Stimulated activated CD4-positive, alpha-beta T cell treated with anti-CD3 and anti-CD28 coated beads, Interleukin-1b, Interleukin-23, amount 100 ng/mL, for 1 hour (primary cell): ENCODE measurements at places on chromosomes 7 and 10.

DNA sequence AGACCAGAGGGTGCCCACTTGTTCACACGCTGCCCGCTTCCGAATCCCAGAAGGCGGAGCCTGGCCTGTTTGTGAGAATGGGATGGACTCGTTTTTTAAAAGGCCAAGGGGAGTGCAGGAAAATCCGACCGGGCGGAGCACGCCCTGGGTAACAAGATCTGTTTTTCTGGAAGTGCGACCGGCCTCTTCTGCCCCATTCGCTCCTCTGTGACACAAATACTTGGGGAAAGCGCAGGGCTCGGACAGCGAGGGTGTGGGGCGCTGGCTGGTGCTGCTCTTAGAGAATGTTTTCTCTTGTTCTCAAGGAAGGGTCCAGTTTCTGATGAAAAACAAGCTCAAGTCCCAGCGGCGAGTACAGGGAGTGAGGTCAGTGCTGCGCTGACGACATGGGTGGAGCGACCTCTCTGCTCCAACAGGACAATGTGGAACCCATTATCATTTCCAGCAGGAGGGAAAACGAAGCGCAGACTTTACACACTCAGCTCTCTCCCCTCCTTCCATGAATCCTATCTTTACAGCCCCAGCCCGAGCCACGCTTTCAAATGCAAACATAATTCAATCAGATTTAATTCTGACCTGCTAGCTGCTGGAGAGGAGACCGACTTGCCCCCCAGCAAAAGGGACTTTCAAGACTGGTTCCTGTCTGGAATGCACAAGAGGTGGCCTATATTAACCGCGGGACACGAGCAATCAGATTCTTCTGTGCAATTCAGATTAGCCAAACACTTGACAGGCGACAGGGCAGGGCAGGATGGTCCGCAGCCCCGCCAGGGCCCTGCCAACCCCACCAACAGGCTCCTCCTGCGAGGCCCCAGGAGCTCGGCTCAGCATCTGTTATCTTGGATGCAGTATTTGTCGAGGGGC is 1.1 kb downstream of the RADIL start:
- DNase-seq = no peak

- no peak for DNase-seq
These were observed 514 bp downstream of the RNF216 start for GRCh38 chr7:5780801-5781496.

- no peak for DNase-seq
These were observed 18.3 kb upstream of the SLC29A3 start for GRCh38 chr10:71300555-71301370.

- no peak for DNase-seq
These were observed 494.0 kb downstream of the TNS3 start for GRCh38 chr7:47087866-47088265.

DNA sequence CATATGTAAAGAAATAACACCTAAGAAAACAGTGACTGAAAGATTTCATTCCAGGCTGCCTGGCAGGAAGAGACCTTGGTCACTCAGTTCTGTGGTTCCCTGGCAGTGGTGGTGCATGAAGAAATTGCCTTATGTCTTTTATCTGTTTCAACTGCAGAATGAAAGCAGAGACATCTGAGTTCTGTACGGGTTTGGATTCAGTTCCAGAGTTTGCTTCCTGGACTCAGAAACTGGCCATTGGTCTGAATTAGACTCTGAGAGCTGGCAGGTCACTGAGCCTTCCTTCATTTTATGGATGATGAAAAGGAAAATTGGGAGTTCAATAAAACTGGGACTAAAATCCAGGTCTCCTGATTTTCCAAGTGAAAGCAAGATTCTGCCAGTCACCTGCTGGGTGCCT is 428.9 kb upstream of the AUTS2 start:
- DNase-seq = no peak

DNA sequence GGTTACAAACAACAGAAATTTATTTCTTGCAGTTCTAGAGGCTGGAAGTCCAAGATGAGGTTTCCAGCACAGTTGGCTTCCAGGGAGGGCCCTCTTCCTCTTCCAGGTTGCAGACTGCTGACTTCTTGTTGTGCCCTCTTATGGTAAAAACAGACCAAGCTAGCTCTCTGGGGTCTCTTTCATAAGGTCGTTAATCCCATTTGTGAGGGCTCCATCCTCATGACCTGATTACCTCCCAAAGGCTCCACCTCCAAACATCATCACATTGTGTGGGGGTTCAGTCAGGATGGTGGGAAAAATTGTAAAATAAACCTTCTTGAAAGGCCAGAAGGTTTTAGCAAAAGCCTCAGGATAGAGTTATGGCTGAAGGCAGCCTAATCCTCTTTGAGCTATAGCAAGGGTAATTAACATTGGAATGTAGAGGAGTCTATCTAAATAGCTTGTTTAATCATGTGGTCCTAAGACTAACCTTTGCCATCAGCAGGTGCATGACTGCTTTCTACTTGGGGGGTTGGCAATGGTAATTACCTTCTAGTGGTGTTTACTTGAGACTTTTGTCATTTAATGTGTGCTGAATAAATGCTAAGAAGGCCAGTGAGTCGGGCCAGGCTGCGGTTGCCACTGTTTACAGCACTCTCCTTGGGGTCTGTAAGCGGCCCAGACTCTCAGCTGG is 80.8 kb downstream of the PPP1R17 start:
- DNase-seq = no peak

DNA sequence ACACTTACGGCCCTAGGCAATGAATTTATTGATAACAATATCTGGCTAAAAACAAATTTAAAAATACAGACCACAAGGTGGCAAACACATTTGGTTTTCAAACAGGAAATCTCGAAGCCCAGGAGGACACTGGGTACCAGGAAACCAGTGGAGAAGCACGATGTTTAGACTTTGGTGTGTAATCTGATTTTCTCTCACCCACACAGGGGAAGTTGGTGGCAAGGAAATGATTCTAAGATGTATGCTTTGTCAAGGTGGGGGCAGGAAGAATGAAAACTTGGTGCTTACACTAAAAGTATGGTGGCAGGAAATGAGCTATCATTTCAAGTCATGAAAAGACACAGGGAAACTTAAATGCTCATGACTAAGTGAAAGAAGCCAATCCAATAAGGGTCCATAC is 113.2 kb upstream of the ANKRD1 start:
- no peak for DNase-seq
